Common myeloid progenitor, CD34-positive (primary cell): ENCODE measurements at places on chromosomes 5 and 9.

GRCh38 chr9:8706531-8706930 lies 907.0 kb upstream of the DMAC1 start:
- no peak for DNase-seq
- no peaks in the 10 kb centered on the region for H3K27me3 ChIP-seq
- H3K4me3 ChIP-seq: no peak overlapping the region
- H3K4me1 ChIP-seq: no peaks in the 10 kb centered on the region
- H3K36me3 ChIP-seq: no peaks in the 10 kb centered on the region

DNA sequence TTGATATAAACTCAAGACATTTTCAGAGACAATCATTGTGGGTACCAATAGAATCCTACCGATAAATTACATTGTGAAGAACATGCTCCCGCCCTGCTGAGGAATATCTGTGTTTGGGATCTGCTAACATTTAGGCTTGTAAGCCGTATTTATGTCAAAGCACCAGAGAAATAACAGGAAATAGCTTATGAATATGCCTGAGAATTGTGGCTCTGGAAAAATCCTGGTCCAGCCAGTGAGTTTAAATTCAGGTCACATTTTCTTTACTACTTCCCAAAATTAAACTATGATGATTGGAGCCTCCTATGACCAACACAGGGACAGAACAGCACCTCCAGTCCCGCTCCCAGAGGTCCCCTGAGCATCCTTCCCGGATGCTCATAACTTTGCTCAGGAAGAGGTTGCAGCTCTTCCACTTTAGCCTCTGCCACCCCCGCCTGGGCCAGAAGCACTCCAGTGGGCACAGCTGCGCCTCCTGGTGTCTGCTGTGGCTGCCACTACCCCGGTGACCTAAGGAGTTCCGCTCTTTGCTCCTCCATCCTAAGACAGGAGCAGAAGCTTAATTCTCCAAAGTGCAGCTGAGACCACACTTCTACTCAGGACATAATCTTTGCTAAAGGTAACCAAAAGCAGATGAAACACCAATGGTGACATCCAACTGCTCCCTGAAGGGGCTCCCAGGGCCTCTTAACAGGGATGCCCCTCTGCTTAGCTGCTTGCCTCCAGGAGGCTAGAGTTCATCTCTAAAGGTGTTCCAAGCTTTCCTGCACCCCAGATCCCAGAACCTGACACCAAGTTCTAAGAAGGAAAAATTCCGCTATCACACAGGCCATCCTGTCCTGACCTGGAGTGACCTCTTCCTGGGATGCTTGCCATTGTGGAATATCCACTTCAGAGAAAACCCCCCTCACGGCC lies 58.8 kb downstream of the SLC1A1 start:
- H3K4me1 ChIP-seq: no peaks in the 10 kb centered on the region
- H3K27me3 ChIP-seq: peaks cover 20% of the 10 kb centered on the region
- no peak overlapping the region for H3K4me3 ChIP-seq
- no peak overlapping the region for H3K27ac ChIP-seq

- H3K27me3 ChIP-seq: no peaks in the 10 kb centered on the region
- no peak overlapping the region for H3K27ac ChIP-seq
- no peaks in the 10 kb centered on the region for H3K36me3 ChIP-seq
- no peak for DNase-seq
Observed at GRCh38 chr5:90233476-90233875, 176.1 kb downstream of the CETN3 start.

- H3K4me1 ChIP-seq: no peaks in the 10 kb centered on the region
- H3K27ac ChIP-seq: no peak overlapping the region
- no peaks in the 10 kb centered on the region for H3K27me3 ChIP-seq
Observed at GRCh38 chr9:5938449-5938848, 47.8 kb downstream of the MLANA start.

DNA sequence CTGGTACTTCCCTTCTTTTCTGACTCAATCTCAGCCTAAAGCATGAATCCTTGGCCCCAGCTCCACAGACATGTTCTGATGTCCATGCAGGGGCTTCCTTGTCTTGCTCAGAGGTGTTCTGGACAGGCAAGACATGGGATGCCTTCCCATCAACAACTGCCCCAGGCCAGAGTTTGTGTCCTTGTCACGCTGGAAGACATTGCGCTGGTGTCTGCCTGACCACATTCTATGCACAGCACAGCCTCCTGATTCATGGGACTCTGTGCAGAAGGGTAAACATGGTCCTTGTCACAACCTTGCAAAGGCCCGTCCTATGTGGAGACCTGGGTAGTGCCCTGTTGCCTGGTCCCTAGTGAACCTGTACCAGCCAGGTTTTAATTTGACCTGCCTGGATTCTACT lies 212.2 kb downstream of the FSTL4 start:
- peaks cover 16% of the 10 kb centered on the region for H3K4me1 ChIP-seq
- DNase-seq: no peak
- no peaks in the 10 kb centered on the region for H3K36me3 ChIP-seq
- no peak overlapping the region for H3K27ac ChIP-seq
- H3K4me3 ChIP-seq: no peak overlapping the region

- H3K4me1 ChIP-seq: no peaks in the 10 kb centered on the region
- no peak overlapping the region for H3K27ac ChIP-seq
- no peak for DNase-seq
Observed at GRCh38 chr9:124066783-124067577, 55.4 kb downstream of the LHX2 start.

DNA sequence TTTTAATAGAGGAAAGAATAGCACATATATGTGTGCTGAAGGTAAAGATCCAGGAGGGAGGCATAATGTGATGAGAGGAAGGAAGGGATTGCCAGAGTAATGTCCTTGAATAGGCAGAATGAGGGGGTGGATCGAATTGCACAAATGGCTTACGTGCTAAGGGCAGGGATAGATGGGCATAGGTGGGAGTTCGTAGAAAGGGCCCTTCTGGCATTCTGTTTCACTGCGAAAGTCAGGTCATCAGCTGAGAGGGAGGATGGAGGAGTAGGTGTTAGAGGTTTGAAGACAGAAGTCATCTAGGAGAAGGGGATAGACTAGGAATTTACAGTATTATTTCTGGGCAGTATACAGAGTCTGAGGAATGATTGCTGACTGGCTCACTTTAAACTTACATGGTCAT lies 32.1 kb downstream of the CNOT6 start:
- no peaks in the 10 kb centered on the region for H3K27me3 ChIP-seq
- no peak overlapping the region for H3K27ac ChIP-seq
- DNase-seq: no peak
- H3K4me3 ChIP-seq: no peak overlapping the region

GRCh38 chr5:93247105-93247504 lies 333.9 kb downstream of the NR2F1-AS1 start:
- no peaks in the 10 kb centered on the region for H3K27me3 ChIP-seq
- no peaks in the 10 kb centered on the region for H3K4me1 ChIP-seq
- H3K4me3 ChIP-seq: no peak overlapping the region
- no peaks in the 10 kb centered on the region for H3K36me3 ChIP-seq

DNA sequence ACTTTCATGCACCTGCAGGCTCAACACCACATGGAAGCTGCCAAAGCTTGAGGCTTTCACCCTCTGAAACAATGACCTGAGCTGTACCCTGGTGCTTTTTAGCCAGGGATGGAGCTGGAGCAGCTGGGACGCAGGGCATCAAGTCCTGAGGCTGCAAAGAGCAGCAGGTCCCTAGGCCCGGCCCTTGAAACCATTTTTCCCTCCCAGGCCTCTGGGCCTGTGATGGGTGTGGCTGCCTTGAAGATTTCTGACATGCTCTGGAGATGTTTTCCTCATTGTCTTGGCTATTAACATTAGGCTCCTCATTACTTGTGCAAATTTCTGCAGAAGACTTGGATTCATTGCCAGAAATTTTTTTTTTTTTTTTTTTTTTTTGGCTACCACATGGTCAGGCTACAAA lies 30.3 kb upstream of the GHR start:
- no peak for DNase-seq
- H3K4me1 ChIP-seq: no peaks in the 10 kb centered on the region
- no peaks in the 10 kb centered on the region for H3K36me3 ChIP-seq
- H3K27ac ChIP-seq: no peak overlapping the region
- H3K27me3 ChIP-seq: no peaks in the 10 kb centered on the region

- no peaks in the 10 kb centered on the region for H3K36me3 ChIP-seq
- DNase-seq: no peak
Observed at GRCh38 chr5:127426661-127427060, 90.8 kb upstream of the PRRC1 start.

- no peak overlapping the region for H3K4me3 ChIP-seq
- no peak for DNase-seq
- H3K27ac ChIP-seq: no peak overlapping the region
- H3K4me1 ChIP-seq: peaks cover 3% of the 10 kb centered on the region
Observed at GRCh38 chr5:73198833-73199592, 26.0 kb downstream of the TMEM174 start.

GRCh38 chr5:54603372-54603771 lies 85.8 kb downstream of the SNX18 start:
- no peak overlapping the region for H3K4me3 ChIP-seq
- peaks cover 6% of the 10 kb centered on the region for H3K4me1 ChIP-seq
- H3K27me3 ChIP-seq: no peaks in the 10 kb centered on the region
- no peaks in the 10 kb centered on the region for H3K36me3 ChIP-seq

GRCh38 chr5:16552666-16553343 lies 64.0 kb downstream of the RETREG1 start:
- H3K36me3 ChIP-seq: no peaks in the 10 kb centered on the region
- no peak overlapping the region for H3K27ac ChIP-seq

GRCh38 chr5:168474319-168474718 lies 12.0 kb upstream of the RARS1 start:
- no peaks in the 10 kb centered on the region for H3K27me3 ChIP-seq
- no peak overlapping the region for H3K4me3 ChIP-seq
- H3K27ac ChIP-seq: no peak overlapping the region
- no peaks in the 10 kb centered on the region for H3K36me3 ChIP-seq

- H3K4me1 ChIP-seq: no peaks in the 10 kb centered on the region
- H3K27me3 ChIP-seq: no peaks in the 10 kb centered on the region
- DNase-seq: peak; percentile 83
- H3K36me3 ChIP-seq: peaks cover 15% of the 10 kb centered on the region
Observed at GRCh38 chr9:137286975-137287383, 9.5 kb downstream of the TOR4A start.

DNA sequence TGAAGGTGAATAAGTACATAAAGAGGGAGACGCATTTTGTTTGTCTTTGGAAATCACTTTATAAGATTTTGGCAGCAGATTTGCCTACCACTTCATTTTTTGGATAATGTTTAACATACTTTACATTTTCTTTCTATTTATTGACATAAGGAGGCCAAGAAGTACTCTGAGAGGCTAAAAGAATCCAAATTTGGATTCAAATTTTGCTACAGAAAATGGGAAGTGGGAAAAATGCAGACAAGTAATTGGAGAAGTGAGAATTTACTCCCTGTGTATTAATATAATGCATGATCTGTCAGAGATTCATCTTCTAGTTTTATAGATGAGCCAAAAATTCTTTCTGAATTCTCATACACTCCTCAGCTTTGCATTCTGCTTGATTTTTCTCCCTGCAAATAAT lies 411.2 kb upstream of the CTNND2 start:
- no peak for DNase-seq
- no peaks in the 10 kb centered on the region for H3K4me1 ChIP-seq
- H3K27ac ChIP-seq: no peak overlapping the region
- no peaks in the 10 kb centered on the region for H3K27me3 ChIP-seq
- H3K36me3 ChIP-seq: no peaks in the 10 kb centered on the region

- no peaks in the 10 kb centered on the region for H3K27me3 ChIP-seq
- no peak overlapping the region for H3K4me3 ChIP-seq
- no peaks in the 10 kb centered on the region for H3K36me3 ChIP-seq
Observed at GRCh38 chr9:131715906-131716305, 24.0 kb downstream of the RAPGEF1 start.

GRCh38 chr9:108677776-108678175 lies 178.0 kb downstream of the ACTL7B start:
- no peaks in the 10 kb centered on the region for H3K27me3 ChIP-seq
- H3K4me1 ChIP-seq: no peaks in the 10 kb centered on the region
- no peak overlapping the region for H3K4me3 ChIP-seq
- no peak for DNase-seq
- H3K27ac ChIP-seq: no peak overlapping the region

- H3K27ac ChIP-seq: no peak overlapping the region
- no peak overlapping the region for H3K4me3 ChIP-seq
- no peaks in the 10 kb centered on the region for H3K36me3 ChIP-seq
- DNase-seq: no peak
Observed at GRCh38 chr9:98501819-98502218, 206.9 kb downstream of the GABBR2 start.

- no peak for DNase-seq
- H3K4me1 ChIP-seq: no peaks in the 10 kb centered on the region
- H3K36me3 ChIP-seq: no peaks in the 10 kb centered on the region
- H3K27me3 ChIP-seq: no peaks in the 10 kb centered on the region
- no peak overlapping the region for H3K4me3 ChIP-seq
Observed at GRCh38 chr5:137478043-137478442, 21.1 kb downstream of the SPOCK1 start.

GRCh38 chr5:10109299-10109698 lies 140.4 kb downstream of the ATPSCKMT start:
- no peak overlapping the region for H3K27ac ChIP-seq
- no peak overlapping the region for H3K4me3 ChIP-seq
- DNase-seq: no peak

GRCh38 chr9:128294142-128294541 lies 18.1 kb downstream of the SWI5 start:
- no peak overlapping the region for H3K27ac ChIP-seq
- DNase-seq: no peak
- no peaks in the 10 kb centered on the region for H3K36me3 ChIP-seq
- no peaks in the 10 kb centered on the region for H3K4me1 ChIP-seq

DNA sequence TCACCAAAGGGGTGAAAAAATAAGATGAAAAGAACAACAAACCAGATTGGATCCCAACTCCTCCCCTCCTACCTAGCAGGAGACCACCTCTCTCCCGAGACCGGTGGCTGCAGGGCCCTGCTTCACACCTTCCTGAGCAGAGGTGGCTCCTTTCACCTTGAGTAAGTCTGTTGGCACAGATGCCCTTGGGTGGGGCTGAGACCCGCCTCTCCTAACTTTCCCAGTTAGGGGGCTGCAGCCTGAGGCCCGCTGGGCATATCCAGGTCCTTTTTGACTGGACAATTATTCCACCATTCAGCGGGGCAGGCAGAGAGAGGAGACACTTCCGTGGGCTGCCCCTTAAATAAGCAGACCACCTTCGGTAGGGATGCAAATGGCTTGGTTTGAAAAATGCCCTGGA lies 1.3 kb downstream of the SLC25A48 start:
- no peak overlapping the region for H3K27ac ChIP-seq
- DNase-seq: no peak
- H3K36me3 ChIP-seq: no peaks in the 10 kb centered on the region
- H3K4me1 ChIP-seq: peaks cover 14% of the 10 kb centered on the region

DNA sequence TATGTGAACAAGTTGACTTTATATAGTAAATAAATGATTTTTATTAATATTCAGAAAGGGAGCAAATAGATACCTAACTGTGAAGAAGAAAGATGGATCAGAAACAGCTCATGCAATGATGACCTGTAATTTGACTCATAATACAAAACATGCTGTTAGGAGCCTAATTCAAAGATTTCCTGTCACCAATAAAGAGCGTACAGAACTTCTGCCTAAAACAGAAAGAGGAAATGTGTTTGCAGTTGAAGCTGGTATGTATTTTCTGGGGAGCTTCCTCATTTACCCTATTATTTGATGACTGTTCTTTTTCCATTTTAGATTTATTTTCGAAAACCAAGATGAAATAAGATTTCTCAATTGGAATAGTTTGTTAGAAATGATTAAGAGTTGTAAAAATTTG lies 11.4 kb downstream of the YTHDC2 start:
- no peak overlapping the region for H3K27ac ChIP-seq
- no peaks in the 10 kb centered on the region for H3K36me3 ChIP-seq
- DNase-seq: peak; percentile 89
- peaks cover 11% of the 10 kb centered on the region for H3K4me1 ChIP-seq
- H3K4me3 ChIP-seq: peak overlapping the region; percentile 17
